ENCODE measurements at places on chromosomes 16 and 17.

GRCh38 chr17:33021731-33022408, 30.2 kb downstream of the SPACA3 start:
- DNase-seq, result no peak

- DNase-seq, result no peak
Observed at GRCh38 chr17:5592382-5592781, 8.1 kb upstream of the NLRP1 start.

DNA sequence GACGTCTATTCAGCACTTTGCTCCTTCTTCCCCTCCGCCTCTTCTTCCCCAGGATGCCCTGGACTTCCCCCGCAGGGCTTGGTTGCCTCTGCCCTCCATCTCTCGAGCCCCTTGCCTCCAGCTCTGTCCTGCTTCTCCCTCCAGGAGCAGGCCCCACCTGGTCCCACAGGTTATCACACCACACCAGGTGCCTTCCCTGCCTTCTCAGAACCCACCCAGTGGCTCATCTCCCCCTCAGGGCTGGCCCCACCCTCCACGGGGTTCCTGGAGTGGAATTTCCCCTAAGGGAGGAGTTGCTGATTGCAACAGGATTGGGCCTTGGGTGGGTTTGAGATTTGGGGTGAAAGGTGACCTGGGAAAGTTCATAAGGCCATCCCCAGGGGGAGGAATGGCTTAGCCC, 49.0 kb upstream of the TAC4 start:
- DNase-seq, result no peak

GRCh38 chr17:42310787-42311215, 22.5 kb downstream of the STAT5A start:
- no peak for DNase-seq

DNA sequence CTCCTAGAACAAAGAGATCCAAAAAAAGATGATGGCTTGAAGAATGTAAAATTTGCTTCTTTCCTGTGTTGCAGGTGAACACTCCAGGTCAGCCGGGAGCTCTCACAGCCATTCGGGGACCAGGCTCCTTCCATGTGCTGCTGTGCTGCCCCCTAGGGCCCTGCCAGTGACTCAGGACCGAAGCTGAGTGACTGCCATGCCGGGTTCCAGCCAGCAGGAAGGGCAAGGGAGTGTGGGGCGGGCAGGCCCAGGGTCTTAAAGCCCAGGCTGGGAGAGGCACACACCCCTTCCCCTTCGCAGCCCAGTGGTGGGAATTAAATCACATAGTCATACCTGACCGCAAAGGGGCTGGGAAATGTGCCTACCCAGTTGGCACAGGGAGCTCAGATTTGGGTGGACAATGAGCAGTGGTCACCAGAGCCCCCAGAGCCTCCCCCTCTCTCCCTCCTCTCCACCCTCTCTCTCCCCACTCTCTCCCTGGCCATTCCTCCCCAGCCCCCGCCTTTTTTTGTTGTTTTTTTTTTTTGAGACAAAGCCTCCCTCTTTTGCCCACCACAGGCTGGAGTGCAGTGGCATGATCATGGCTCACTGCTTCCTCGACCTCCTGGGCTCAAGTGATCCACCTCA, 11.5 kb downstream of the EPOP start:
- no peak for DNase-seq

DNA sequence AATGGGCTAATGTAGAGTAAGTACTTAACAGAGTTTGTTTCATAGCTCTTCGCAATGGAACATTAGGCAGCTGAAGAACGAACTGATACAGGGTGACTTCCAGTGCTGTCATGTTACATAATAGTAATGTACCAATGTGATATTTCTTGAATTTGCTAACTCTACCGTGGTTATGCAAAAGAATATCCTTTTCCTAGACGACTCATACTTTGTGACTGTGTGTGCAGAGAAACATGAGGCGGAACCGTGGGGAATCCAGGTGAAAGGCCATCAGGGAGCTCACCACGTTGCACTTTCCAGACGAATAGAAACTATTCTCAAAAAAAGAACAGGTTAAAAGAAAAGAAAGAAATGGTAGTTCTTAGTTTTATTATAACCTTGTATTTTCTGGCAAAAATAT, 13.2 kb downstream of the NOB1 start:
- DNase-seq, result no peak

GRCh38 chr17:42623732-42624596, 14.5 kb downstream of the TUBG1 start:
- DNase-seq, result no peak

DNA sequence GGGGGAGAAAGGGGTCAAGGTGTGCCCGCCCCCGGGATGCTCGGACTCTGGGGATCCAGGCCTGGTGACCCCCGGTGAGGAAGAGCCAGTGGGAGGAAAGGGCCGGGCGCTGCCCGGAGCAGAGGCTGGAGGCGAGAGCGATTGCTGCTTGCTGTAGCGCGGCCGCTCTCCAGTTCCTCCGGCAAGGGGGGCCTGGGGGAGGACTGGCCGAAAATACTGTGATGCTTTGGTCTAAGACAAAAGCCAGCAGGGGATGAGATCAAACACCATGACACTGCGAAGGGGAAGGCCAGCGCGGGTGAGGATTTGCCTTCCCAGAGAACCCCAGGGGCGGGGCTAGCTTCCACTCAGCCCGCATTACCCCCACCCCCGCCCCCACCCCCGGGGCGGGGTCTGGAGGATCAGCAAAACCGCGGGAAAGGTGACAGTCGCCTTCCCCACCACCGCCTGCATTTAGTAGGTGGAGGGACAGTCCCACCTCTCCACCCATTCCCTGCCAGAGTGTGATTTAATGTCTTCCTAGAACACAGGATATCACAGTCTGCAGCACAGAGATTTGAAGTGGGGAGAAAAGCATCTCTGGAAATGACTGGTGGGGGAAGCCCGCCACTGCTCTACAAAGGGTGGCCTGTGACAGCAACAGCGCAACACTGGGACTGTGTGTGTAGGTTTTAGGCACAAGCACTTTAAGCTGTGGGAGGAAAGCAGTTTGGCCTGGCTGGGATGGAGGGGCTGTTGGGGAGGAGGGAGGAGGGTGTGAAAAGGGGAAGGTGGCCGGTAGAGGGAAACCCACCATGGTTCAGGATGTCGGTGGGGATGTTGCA, 25.7 kb downstream of the MRC2 start:
- no peak for DNase-seq

DNA sequence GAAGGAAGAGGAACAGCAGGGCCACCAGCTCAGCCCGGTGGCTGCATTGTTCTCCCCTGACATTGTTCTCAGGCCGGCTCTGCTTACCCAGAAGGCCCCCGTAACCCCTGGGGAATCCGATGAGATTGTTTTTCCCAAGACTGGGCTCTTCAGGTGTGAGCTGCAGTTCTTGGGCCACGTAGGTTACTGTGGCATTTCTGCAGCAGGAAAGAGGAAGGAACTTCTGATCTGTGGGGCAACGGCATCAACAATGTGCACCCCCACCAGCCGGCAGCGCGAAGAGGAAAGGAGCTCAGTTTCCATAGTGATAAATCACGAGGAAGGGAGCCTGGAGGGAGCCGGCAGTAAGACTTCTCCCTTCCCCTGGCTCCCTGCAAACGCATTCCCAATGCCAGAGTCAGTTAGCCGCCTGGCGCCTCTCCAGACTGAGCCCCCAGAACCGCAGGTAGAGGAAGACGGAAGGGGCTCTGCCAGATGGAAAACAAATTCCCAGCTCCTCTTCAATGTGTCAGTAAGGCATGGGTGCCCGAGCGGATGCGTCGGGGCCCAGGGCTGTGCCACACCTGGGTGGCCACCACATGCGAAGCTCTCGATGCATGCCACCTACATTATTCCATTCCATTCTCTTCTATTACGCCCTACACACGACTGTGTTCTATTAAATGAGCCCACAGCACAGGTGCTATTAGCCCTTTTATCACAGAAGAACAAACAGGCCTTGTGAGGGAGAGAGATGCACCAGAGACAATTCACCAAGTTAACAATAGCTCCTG, 21.5 kb upstream of the PECAM1 start:
- no peak for DNase-seq

GRCh38 chr16:10865991-10866966, 10.7 kb upstream of the CIITA start:
- DNase-seq, result no peak

DNA sequence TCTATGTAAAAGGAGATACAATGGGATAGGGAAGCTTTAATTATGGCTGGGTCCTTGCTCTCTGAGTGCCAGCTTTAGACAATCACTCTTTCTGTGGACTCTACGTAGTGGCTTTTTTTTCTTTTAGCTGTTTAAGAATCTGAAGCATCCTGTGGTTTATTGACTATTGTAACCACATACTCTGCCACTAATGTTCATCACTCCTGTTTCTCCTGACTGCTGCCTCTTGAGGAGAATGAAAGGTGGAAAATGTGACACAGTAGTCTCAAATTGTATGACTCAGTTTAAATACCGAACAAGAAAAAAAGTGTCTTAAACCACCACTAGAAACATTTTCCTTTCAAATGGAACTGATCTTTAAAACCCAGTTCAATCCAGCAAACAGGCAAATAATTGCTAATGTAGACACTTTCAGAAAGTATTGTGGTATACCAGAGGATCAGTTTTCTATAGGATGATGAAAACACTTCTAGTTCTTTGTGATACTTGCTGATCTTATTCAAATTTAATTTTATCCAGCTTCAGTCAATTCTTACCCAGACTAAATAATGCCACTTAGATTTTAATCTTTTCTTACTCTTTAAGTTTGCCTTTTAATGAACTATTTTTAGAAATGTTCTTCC, 302.7 kb upstream of the PMFBP1 start:
- peak; percentile 74 for DNase-seq

- DNase-seq, result peak; percentile 100
Observed at GRCh38 chr16:75305364-75306098, 54.1 kb upstream of the BCAR1 start.

DNA sequence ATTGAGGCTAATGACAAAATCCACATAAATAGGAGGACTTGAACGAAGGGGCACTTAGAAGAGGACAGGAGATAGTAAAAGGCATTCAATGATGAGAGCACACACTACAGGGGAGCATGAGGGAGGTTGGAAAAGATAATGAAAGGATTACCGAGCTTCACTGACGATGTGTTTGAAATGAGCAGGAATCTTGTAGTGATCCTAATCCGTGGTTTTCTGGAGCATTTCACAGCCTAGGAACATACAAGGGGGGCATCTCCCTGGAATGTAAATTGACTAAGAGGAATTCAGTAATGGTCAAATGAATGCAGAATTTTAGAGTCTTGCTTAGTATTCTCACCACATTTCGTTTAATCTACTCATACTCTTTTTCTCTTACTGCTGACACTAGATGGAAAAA, 5.2 kb downstream of the ATMIN start:
- DNase-seq, result no peak

- no peak for DNase-seq
Observed at GRCh38 chr16:75087375-75087979, 29.1 kb downstream of the LDHD start.

DNA sequence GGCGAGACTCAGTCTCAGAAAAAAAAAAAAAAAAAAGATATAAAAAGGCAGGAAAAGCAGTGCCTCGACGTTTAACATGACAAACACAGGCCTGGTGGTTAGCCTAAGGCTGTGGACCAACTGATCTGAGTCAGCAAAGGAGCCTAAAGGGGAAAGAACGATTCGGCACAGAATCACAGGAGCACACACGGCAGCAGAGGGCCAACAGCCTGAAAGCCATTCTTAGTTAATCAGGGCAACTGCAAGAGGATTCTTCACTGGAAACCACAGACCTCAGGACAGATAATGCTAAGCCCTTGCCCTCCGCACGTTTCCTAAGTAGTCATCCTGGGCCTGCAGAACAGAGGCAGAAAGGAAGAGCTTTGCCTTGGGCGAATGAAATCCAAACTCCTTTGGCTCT, 14.7 kb downstream of the TMEM11 start:
- DNase-seq, result peak; percentile 92

DNA sequence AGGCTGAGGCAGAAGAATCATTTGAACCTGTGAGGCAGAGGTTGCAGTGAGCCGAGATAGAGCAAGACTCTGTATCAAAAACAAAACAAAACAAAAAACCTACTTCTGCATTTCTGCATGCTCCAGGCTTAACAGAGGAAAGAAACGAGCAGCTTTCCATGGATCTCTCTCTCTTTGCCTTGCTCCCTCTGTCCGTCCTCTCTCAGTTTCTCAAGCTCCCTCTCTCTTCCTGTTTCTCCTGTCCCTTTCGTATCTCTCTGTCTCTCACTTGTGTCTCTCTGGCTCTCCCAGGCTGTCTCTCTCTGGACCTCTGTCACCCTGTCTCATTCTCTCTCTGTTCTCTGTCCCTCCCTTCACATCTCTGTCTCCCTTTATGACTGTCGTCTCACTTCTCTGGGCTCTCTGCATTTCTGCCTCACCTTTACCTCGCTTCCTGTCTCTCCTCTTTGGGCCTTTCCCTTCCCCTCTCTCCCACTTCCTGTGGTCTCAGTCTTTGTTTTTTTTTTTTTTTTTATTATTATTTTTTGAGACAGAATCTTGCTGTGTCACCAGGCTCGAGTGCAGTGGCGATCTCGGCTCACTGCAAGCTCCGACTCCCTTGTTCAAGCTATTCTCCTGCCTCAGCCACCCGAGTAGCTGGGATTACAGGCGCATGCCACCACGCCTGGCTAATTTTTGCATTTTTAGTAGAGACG, 4.1 kb upstream of the PITPNA start:
- DNase-seq, result no peak

DNA sequence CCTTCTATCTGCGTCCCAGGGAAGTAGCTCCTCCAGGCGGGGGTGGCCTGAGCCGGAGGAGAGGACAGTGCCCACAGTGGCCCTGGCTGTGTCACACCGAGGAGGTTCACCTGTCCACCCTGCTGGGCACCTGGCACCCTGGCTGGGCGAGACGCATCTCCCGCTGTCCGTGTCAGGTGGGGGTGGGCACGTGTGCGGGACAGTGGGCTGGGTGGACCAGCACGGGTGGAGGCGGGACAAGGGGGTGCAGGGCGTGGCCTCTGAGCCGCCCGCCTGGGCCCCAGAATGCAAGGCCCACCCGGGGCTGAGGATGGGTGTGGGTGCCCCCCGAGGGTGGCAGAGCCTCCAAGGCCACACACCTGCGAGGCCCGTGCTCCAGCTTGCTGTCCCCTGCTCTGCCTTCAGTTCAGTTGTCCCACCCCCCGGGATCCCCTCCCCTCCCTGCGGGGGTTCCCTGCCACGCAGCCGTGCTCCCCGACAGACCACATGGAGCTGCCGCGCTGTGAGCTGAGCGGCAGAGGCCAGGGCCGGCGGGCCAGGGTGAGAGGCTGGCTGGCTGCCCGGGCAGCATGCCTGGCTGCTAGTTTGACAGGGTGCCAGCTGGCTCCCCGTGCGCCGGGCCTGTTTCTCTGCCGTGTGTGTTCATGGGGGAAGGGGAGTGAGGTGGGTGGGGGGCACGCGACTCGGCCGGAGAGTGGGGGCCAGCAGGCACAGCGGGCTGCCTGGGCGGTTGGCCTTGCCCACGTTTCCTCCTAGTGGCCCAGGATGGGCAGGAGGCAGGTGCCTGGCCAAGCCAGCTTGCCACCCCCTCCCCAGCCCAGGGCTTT, 33.9 kb downstream of the BAHCC1 start:
- DNase-seq, result no peak

Data from GM04503 (cell line).